A549 treated with RU486 at 1 μM for 4 hours (cell line): ENCODE measurements at places on chromosomes 5 and 9. TPM values are rescaled to one million over a fixed set of nuclear protein-coding genes. Genes with fewer than 3 reads are reported as not detected.

SETD9 gene
- total RNA-seq = 4.8 to 7.2 TPM (median 5.7 TPM) in 5 replicates

FBN2 gene
- 11.8 to 18.5 TPM (median 17.3 TPM) in 5 replicates for total RNA-seq

SHC3 gene
- total RNA-seq = 0.39 to 0.57 TPM (median 0.46 TPM) in 5 replicates

IL3 gene
- not detected in 5 replicates for total RNA-seq

PCDHGC3 gene
- total RNA-seq = 6.1 to 7.8 TPM (median 7.0 TPM) in 5 replicates

CBY3 gene
- total RNA-seq = not detected in 5 replicates

LIX1 gene
- not detected in 5 replicates for total RNA-seq

NKD2 gene
- total RNA-seq = 8.7 to 14.0 TPM (median 12.2 TPM) in 5 replicates

CCDC152 gene
- not detected in 5 replicates for total RNA-seq

CCNO gene
- total RNA-seq = 5.8 to 10.4 TPM (median 8.7 TPM) in 5 replicates

ROPN1L gene
- 1.1 to 2.7 TPM (median 2.1 TPM) in 5 replicates for total RNA-seq

HOMER1 gene
- total RNA-seq = 4.5 to 12.0 TPM (median 5.2 TPM) in 5 replicates

SLC25A51 gene
- total RNA-seq = 16.4 to 20.3 TPM (median 18.8 TPM) in 5 replicates

C9 gene
- total RNA-seq = not detected in 5 replicates

FOXD4L6 gene
- total RNA-seq = 0.11 TPM in 1 of 5 replicates, not detected in the others

IL9 gene
- not detected in 5 replicates for total RNA-seq

C9orf72 gene
- 2.9 to 5.6 TPM (median 5.3 TPM) in 5 replicates for total RNA-seq

ABCA1 gene
- 4.2 to 6.8 TPM (median 6.4 TPM) in 5 replicates for total RNA-seq

TNFSF15 gene
- 0.26 to 0.40 TPM (median 0.31 TPM) in 5 replicates for total RNA-seq
